ENCODE measurements at places on chromosomes 1 and 21.

GRCh38 chr1:92480200-92480812 is 6.4 kb downstream of the GFI1 start:
- no peak for DNase-seq

- no peak for DNase-seq
These were observed 22.3 kb downstream of the ZBTB8B start for GRCh38 chr1:32487182-32487581.

GRCh38 chr1:116502671-116503314 is 68.0 kb downstream of the CD58 start:
- no peak for DNase-seq

DNA sequence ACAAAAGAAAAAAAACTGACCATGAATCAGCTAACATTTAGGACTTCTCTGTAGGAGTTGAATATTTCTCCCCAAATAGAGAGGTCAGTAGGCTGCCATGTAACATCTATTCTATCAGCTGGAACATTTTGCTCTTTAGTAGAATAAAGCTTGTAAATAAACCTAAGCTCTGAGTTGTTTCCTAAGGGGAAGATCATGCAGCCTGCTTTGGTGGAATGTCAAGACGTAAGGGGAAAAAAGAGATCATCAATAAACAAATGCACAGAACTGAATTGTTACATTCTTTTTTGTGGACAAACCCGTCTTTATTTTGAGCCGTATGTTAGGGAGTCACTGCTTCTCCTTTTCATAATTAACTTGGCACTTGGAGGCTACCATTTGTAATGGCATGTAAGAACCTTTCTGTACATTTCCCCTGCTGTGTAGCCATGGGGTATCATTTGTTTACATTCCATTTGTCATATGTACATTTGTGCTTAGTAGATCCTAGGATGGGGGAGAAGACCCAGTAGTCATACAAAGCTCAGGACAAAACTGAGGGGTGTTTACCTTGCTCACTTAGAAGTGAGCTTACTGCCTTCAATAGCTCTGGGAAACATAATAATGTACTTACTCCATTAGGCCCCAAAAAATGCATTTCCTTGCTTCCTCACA is 10.8 kb upstream of the PALMD start:
- no peak for DNase-seq

DNA sequence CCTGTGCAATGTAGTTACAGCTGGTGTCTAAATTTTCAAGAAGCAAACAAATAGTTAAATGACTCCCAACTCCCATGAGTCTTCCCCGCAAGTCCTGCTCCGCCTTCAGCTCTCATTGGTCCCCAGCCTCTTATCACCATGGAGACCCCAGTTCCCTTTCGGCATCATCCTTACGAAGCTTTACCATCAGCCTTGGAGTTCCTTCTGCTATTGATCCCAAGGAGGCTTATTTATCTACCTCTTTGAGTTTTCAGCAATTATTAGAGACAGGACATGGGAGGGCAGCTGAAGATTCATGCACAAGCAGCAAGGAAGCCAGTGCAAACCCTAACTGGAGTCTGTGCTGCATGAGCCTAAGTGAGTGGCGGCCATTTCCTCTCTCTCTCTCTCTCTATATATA is 12.3 kb downstream of the KCNA2 start:
- DNase-seq = no peak

All from stimulated activated CD4-positive, alpha-beta T cell treated with anti-CD3 and anti-CD28 coated beads, Interleukin-2, amount 100 ng/mL, for 4 hours (primary cell).